NCI-H1436 treated with DMSO at 0.1 percent for 48 hours (cell line): ENCODE measurements at places on chromosomes 16 and 17.
A peak's percentile ranks its signal among the peaks of the same experiment; 100 is the strongest.

DNA sequence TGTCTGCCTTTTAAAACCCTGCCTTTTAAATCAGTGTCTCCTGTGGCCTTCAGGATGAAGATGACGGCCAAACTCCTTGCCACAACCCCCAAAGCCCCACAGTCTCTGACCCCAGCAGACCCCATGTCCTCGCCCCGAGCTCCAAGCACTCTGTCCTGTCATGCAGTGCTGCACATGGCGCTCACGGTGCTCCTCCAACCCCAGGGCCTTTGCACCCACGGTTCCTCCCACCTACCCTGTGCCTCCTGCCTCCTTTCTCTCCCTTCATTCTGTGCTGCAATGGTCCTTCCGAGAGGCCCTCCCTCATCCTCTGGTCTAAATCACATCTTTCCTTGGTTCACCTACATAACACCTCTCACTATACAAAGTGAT is 235.3 kb downstream of the KATNIP start:
- DNase-seq, result no peak

DNA sequence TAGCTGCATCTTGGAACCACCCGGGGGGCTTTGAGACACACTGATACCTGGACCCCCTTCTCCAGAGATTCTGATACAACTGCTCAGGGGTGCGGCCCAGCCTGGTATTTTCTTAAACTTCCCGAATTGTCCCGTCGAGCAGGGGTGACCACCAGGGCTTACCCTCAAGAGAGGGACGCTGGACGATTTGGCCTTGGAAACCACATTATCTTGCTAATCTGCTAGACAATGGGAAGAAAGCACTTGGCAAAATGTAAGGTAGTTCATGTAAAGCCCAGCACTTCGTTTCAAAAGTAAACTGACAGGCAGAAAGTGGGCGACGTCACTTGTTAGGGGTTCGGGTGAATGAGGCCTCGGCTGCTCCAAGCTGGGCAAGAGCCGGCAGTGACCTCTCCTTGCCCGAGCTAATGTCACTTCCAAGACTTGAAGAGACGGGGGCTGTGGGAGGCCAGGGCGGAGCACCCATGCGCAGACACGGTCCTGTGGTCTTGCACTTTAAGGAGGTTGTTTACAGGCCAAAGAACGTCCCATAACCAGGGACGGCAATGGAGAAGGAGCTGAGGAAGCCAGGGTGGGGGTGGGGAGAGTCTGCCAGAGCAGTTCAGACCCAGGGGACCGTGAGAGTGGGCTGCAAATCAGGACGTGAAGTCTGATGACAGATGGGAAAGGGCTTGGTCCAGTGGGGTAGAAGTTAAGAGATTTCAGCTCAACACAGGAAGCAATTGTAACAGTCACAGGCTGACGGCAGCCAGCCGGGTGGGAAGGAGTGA is 152.7 kb upstream of the GSE1 start:
- no peak for DNase-seq

GRCh38 chr17:64779376-64780095 is 117.4 kb upstream of the SMURF2 start:
- no peak for DNase-seq

DNA sequence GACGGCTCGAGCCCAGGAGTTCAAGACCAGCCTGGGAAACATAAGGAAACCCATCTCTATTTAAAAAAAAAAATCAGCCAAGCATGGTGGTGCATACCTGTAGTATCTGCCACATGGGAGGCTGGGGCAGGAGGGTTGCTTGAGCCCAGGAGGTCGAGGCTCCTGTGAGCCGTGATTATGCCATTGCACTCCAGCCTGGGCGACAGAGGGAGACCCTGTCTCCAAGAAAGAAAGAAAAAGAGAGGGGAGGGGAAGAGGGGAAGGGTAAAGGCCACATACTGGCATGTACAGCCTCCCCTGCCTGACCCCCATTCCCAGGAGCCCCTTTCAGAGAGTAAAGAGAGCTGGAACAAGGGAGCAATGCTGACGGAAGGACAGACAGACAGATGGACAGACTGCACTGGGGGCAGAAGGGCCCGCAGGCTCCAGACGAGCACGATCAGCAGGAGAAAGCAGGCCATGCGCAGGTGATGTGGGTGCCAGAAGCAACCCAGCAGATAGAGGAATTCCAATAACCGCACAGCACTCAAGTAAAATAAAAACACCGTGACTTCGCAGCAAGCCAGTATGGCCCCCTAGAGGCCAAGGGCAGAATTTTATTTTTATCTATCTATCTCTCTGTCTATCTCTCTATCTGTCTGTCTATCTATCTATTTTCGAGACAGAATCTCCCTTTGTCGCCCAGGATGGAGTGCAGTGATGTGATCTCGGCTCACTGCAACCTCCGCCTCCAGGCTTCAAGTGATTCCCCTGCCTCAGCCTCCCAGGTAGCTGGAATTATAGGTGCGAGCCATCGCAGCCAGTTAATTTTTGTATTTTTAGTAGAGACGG is 27.1 kb upstream of the SNN start:
- DNase-seq, result peak; percentile 27

- DNase-seq, result no peak
Observed at GRCh38 chr16:81615411-81615810, 163.7 kb upstream of the PLCG2 start.
